Activated T-helper 1 cell treated with Interleukin-2 at 50 U/mL for 16 hours (primary cell): ENCODE measurements at places on chromosomes 1 and 21.
A peak's percentile ranks its signal among the peaks of the same experiment; 100 is the strongest.

GRCh38 chr1:228378090-228378872 is 28.4 kb downstream of the TRIM11 start:
- DNase-seq, result peak; percentile 27

- DNase-seq, result no peak
These were observed 53.9 kb upstream of the ASPM start for GRCh38 chr1:197200272-197200899.

DNA sequence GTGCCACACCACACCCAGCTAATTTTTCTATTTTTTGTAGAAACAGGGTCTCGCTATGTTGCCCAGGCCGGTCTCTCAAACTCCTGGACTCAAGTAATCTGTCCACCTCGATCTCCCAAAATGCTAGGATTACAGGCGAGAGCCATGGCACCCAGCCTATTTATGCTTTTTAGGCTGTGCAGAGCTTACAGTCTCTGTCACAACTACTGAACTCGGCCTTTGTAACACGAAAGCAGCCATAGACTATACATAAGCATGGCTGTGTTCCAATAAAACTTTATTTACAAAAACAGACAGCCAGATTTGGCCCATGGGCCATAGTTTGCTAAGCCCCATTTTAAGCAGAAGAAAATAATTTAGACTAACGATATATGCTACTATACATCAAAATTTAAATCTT is 54.4 kb downstream of the NID1 start:
- DNase-seq, result no peak

- no peak for DNase-seq
These were observed 340.1 kb downstream of the SETD4 start for GRCh38 chr21:35720208-35720731.

GRCh38 chr1:20386323-20387081 is 95.8 kb downstream of the VWA5B1 start:
- no peak for DNase-seq

GRCh38 chr1:53068314-53069099 is 6.5 kb downstream of the PODN start:
- no peak for DNase-seq

DNA sequence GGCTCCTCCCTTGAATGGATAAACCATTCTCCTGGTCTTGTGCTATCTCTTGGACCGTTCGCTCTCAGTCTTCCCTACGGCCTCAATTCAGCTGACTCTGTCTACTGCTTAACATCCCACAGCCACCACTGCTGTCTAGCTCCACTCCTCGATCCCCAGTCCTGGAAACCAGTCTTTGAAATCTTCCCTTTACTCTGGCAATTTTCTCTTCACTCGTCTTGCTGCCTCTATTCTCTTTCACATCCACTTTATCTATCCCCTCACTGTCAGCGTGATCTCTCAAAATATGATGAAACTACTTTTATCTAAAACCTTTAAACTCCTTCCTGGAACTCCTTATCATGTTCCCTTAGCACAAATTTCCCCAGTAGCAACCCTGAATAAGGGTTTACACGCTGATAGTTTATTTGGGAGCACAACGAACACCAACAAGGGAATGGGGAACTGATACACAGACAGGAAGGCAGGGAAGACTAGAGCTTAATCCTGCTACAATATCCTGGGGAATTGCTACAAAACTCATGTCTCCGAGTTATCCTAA is 131.6 kb upstream of the SAMSN1 start:
- no peak for DNase-seq

DNA sequence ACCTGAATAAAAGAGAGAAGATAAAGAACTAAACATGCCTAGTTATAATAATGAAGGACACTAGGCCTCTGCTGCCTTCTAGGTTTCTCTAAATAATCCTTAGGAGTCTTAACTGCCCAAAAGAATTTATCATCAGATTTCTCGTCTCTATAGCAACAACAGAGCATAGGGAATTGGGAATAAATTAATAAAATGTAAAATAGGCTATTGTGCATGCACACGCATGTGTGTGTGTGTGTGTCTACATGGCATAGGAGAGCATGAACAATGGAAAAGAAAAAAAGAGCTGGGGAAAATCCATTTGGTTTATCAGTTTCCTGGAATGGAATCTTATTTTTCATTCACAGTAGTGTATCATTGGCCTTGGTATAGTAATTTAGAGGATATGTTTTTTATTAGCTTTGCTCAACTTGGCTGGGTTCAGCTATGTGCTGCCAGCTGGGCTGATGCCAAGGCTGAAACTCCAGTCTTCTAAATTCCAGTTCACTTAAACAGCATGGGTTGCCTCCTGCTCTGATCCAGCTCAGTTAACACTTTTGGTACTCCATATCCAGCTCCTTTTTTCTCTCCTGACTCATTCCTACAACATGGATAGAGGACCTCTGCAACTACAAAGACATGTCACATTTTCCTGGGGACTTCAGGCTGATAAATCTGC is 80.6 kb upstream of the SLFNL1 start:
- DNase-seq, result no peak

DNA sequence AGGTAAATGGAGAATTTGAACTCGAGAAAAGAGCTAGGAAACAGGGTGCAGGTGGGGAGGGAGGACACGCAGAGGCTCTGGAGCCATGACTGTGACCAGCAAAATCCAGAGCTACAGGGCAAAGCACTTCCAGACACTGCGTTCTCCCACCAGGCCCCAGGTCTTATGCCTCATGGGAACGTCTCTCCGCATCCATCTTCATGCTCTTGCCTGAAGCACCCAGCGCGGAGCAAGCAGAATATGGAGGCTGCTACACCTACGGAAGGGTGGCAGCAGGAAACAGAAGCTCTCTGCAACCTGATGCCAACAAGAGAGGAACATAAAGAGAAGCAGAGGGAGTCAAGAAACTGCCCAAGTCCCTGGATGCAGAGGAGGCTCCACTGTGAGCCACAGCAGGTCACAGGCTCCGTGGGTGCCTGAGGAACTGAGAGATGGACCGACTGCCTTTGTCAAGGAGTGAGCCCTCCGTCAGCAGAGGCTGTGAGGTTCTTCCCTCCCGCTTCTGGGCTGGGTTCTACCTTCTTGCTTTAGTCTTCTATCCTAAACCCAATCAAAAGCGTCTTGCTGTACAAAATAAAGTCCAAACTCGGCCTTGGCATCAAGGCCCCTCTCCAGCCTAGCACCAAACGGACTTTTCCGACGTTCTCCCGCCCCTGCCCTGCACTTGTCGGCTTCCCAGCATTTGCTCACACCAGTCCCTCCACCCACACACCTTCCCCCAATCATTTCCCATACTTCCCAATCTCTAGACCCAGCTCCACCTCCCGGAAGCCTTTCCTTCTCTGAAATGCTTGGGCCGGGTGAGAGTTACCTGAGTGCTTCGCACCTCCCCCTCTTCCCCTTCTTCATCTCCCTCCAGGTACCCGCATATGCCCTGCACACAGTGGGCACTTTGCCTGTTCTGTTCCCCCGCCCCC is 930 bp downstream of the DHCR24 start:
- DNase-seq, result no peak

GRCh38 chr1:173868266-173869020 is at the start of gene ZBTB37:
Gene ZBTB37 (plus strand): TSS chr1:173868380. CDS start chr1:173870226, 1,846 bp downstream.
- peak; percentile 85 for DNase-seq

GRCh38 chr1:94974241-94974640 is 47.3 kb upstream of the CNN3 start:
- no peak for DNase-seq

DNA sequence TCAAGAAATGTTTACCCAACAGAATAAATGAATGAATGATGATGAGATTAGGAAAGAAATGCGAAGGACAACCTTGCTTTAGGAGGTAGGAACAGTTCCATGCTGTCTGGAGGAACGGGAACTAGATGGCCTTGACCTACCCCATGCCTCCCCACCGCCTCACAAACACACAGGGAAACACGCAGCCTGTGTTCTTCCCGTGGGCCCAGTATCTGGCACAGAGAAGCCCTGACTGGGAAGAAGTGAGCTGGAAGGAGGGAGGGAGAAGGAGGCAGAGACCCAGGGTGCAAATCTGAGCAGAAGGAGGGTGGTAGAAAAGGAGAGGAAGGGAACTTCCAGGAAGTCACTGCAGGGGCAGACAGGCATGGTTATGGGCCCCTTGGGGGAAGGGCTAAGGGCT is 3.5 kb upstream of the ADORA1 start:
- DNase-seq, result no peak

DNA sequence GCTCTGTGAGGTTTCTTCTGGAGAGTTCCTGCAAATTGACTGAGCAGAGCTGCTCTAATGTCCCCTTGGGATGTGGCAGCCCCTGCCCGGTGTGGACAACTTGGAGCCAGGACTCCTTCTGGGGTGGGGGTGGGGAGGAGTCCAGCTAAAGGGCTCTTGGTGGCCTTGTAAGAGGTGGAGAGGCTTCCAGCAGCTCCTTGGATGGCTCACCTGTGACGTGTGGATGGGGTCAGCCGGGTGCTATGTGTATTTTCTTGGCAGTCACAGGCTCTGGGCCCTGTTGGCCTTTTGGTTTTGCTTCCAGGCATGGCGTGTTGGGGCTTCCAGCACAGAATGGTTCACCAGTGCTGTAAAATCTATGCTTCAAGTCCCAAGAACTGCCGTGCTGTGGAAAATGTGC is 38.2 kb downstream of the TRAPPC10 start:
- DNase-seq, result no peak

- DNase-seq, result no peak
These were observed 16.8 kb downstream of the S100A10 start for GRCh38 chr1:151976858-151977257.

DNA sequence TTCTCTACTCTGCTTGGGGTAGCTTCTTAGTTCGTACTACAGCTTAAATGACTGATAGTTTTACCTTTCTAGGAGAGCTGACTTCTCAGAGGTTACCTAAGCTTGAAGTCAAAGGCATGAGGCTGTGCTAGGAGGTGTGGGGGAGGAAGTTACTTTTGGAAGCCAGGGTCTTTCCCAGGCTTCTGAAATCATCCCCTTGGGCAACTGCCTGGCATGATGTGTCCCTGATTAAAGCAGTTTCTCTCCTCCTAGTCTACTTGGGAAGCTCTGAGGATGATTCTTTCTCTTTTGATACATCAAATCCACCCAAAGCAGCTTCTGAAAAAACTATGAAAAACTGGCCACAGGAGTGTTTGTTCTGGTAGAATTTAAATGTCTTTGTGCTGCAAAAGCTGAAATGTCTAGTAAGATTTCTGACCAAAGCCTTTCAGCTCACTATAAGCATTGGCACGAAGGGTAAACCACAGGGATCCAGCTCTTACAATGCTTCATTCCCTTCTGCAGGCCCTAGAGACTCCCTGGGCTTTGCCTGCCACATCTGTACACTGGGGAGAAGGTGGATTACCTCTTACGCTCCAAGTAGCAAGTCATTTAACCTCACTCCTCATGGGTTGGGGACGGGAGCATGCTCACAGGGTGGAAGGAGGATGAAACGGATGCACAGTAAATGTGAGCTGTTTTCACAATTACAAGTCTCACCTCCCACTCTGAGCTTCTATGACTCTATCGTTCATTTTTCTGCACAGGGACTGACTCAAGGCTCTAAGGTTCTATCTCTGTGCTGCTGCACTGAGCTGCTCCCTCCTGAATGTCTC is 59.6 kb downstream of the RUNX1 start:
- no peak for DNase-seq

GRCh38 chr1:185349556-185349955 is 32.5 kb upstream of the IVNS1ABP start:
- DNase-seq, result no peak
